ENCODE measurements at places on chromosomes 2 and 18.

DNA sequence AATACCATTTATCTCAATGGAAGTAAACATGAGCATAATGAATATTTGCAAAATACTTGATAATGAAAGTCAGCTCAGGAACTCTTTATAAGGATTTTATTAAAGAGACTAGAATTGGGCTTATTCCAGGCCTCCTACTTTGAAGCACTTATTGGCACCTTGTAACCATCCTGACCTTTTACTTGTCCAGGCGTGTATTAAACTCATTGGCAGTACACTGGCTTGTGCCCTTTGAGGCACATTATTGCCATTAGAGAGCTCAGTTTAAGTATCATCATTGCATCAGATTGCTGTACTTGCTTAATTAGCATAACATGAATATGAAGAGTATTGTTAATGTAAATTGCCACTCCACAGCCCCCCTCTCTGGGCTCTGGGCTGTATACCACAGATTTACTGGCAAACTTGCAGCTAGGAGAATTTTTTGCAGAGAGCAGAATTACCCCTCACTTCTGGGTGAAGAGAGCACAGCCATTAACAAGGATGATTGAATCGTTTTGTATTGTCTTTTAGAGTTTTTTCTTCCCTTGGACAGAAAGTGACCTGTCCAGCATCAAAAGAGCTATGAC is 72.5 kb downstream of the XIRP2 start:
- DNase-seq: no peak

DNA sequence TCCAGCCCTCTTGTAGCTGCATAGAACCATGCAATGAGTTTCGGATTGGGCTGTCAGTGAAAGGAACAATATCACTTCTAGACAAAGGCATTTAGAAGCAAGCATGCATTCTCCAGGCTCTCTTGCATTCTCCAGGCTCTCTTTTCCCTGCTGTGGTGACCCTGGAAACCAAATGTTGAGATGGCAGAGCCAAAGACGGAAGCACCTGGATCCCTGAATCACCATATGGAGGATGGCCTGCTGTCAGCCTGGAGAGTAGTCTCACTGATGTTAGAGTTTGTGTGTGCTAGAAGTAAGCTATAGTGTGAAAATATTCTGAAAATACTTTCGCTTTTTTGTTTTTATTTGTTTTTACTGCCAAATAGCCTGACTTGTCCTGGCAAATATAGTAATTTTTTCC is 203.9 kb downstream of the C1D start:
- no peak for DNase-seq

GRCh38 chr2:212595036-212595654 is 56.5 kb upstream of the ERBB4 start:
- DNase-seq: no peak

- DNase-seq: no peak
These were observed 30.3 kb downstream of the FAM228A start for GRCh38 chr2:24205131-24205530.

GRCh38 chr2:198499539-198499938 is 695.1 kb downstream of the PLCL1 start:
- no peak for DNase-seq

DNA sequence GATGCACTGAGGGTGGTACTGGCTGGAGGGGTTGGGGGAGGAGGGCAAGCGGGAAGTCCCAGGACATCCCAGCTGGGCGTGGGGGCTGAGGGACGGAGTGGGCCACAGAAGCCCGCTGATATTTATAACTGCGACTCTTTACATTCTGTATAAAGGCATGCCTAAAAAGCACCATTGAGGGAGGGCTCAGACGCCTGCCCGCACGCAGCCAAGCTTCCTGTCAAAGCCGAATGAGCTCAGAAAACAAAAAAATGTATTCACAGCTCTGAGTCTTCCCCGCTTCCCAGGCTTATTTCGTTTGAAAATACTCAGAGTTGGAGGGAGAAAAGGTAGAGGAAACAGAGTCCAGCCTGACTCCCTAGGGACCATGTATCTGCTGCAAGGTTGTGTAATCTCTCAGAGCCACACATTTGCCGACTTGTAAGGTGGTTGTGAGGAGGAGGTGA is 170.1 kb upstream of the HAAO start:
- no peak for DNase-seq

DNA sequence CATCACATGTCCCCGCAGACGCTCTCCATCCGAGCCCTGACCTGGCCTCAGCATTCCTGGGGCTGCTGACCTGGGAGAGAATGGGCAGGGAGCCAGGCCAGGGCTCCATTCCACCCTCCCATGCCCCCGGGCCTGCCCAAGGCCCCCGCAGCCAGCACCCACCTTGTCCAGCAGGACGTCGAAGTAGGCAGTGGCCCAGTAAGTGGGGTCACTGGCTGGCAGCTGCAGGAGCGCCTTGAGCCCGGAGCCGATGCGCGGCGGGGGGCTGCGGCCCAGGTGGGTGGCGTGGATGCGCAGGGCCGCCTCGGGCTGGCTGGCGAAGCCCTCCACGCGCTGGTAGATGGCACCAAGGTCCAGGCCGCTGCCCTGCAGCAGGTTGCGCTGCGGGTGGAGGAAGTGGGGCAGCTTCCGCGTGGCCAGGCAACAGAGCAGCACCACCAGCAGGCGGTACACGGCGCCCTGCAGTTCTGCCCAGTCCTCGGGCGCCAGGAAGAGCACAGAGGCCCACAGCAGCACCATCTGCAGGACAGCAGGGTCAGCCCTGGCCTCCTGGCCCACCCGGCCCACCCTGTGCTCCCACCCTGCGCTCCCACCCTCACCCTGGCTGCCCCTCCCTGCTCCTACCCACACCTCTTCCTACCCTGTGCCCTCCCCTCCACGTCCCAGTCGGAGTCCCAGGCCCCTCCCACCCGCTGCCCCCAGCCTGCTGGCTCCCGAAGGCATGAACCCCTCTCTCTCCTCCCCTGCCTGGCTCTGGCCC is 7.6 kb downstream of the MAB21L4 start:
- DNase-seq: no peak

- DNase-seq: no peak
These were observed 28.3 kb downstream of the KLHL23 start for GRCh38 chr2:169761970-169762292.

GRCh38 chr2:187549193-187549592 is 5.0 kb downstream of the TFPI start:
- DNase-seq: no peak

DNA sequence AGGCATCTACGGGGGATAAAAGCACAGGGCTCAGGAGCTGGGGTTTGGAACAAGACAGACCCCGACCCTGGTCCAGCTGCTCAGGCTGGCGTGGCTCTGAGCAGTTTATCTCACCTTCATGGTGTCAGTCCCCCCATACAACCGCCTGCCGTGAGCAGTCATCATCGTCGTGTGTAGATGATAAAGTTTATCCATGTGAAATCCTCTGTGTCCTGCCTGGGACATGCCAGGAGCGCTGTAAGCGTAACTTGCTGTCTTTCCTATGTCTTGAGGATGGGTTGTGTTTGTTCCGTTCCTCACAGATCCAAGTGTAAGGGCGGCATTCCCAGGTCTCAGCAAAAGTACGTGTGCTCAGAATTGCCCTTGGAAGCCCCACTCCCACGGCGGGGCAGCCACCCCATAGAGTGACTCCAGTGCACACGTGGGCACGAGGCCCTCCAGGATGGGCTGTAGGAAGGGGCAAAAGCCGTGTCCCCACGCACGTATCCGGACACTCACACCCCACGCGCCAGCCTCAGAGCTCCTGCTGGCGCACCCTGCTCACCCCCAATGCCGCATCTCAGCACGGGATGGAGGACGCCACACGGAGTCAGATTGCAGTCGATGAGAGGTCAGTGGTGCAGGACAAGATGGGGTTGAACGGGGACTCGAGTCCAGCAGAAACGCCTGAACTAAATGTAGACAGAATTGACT is 50.9 kb downstream of the ADI1 start:
- no peak for DNase-seq

DNA sequence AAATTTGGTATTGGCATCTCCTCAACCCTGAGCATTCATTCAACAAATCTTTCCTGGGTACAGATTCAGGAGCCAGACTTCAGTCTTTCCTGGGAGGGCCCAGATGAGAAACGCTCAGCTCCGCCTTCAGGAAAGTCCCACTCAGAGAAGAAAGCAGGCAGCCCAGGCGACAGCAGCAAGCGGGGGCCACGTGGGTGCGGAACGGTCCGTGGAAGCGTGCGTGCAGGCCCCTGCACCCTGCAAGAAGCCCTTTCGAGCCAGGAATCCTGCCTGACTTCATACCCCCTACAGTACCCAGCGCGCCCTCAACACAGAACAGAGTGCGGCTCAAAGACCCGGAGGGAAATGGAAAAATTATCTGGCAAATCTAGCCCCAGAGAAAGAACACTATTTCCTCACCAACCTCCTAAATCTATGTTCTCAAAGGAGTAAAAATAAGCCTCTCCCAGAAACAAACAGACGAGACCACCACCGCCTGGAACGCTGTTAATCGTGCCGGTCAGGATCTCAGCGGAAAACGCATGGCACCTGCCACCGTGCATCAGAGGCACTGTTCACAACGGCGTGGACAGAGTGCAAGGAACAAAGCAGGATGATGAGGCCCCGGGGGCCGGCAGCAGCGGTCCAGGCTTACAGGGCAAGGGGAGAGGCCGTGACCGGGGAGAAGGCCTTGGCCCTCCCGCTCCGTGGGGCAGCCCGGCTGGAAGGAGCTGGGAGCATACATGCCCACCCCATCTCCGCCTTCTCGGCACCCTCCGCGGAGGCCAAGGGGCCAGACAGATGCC is 318.3 kb downstream of the EIPR1 start:
- no peak for DNase-seq

- DNase-seq: no peak
These were observed 171.9 kb upstream of the GATA6 start for GRCh38 chr18:21997207-21998143.

DNA sequence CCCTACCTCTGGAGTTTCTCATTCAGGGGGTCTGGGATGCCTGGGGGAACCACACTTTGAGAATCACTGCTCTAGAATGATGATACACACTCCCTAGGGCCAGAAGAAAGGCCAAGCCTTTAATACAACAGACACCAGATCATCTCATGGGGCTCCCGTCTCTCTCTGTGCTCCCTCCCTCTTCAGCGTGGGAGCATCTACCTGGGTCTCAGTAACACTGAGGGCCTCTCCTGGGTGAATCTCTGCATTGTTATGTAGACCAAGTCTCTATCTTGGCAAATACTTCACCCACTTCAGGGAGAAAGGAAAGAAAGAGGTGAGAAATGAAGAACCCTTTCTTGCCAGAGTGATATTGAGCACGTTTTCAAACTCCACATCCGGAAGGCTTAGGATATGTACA is 146.8 kb upstream of the MSH6 start:
- DNase-seq: no peak

- no peak for DNase-seq
These were observed 571.7 kb upstream of the ACVR2A start for GRCh38 chr2:147273106-147273505.

- no peak for DNase-seq
These were observed 4.1 kb upstream of the PPM1B start for GRCh38 chr2:44164617-44165016.

GRCh38 chr2:44324971-44325426 is 36.3 kb downstream of the PREPL start:
- DNase-seq: no peak

DNA sequence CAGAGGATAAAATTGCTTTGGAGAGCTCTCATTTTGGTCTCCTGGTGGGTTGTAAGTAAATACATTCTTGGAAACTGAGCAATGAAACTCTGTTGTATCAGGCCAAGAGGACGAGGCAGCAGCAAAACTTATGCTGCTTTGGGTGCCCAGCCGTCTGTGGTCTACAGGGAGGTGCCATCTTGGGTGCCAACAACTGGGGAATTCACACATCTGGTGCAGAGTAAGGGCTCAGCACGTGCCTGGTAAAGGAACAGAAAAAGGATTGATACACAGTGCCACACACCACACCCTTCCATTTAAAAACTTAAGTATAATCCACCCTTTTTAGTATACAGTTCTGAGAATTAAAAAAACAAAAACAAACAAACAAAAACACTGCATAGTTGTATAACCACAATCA is 221.9 kb downstream of the TSN start:
- DNase-seq: no peak

GRCh38 chr2:240377366-240377765 is 58.1 kb upstream of the GPC1 start:
- no peak for DNase-seq

DNA sequence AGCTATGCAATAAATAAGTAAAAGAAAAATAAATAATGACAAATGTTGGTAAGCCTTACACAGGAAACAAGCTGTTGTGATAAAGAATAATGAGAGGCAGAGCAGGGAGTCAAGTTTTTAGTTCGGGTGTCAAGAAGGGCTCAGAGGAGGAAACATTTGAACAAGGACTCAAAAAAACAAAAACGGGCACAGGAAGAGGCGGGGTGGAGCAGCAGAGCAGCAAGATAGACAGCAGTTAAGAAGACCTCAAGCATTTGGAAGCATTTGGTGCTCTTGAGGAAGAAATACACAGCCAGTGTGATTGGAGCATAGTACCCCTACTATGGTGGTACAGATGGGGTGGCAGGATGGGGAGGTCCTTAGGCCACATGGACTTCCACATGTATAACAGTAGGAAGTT is 2.8 kb downstream of the TMEM169 start:
- DNase-seq: no peak

GRCh38 chr2:205954707-205955106 is 131.3 kb downstream of the INO80D start:
- DNase-seq: no peak

GRCh38 chr2:181471226-181471625 is 14.0 kb downstream of the ITGA4 start:
- no peak for DNase-seq

- no peak for DNase-seq
These were observed 70.1 kb downstream of the EPAS1 start for GRCh38 chr2:46367286-46367685.

GRCh38 chr2:13654416-13654815 is 937.7 kb downstream of the TRIB2 start:
- no peak for DNase-seq

GRCh38 chr18:47871288-47871687 is 59.2 kb downstream of the SMAD2 start:
- DNase-seq: no peak

Data from stimulated activated CD8-positive, alpha-beta memory T cell treated with anti-CD3 and anti-CD28 coated beads, Interleukin-4, amount 100 ng/mL, for 24 hours (primary cell).